ENCODE measurements at places on chromosomes 3 and 15. TPM values are rescaled to one million over a fixed set of nuclear protein-coding genes. Genes with fewer than 3 reads are reported as not detected.

The FRMD4B gene
- total RNA-seq = 1.5 TPM

The TYRO3 gene
- 15.8 TPM for total RNA-seq

The GOLGA8T gene
- total RNA-seq = 1.7 TPM

The XRN1 gene
- total RNA-seq = 3.4 TPM

The PRSS50 gene
- not detected for total RNA-seq

The DENND4A gene
- 6.5 TPM for total RNA-seq

The EFCAB12 gene
- total RNA-seq = 0.45 TPM

The NEK10 gene
- total RNA-seq = 0.88 TPM

The CADM2 gene
- 0.27 TPM for total RNA-seq

The SRGAP3 gene
- 0.61 TPM for total RNA-seq

The CADPS gene
- total RNA-seq = not detected

The HRG gene
- total RNA-seq = not detected

The PLA2G4E gene
- total RNA-seq = not detected

The SLC35G2 gene
- total RNA-seq = 28.5 TPM

The WDR93 gene
- total RNA-seq = 0.13 TPM

The TCF12 gene
- total RNA-seq = 41.7 TPM

The CCR9 gene
- not detected for total RNA-seq

The IQCH gene
- total RNA-seq = 1.8 TPM

The PLA2G4D gene
- not detected for total RNA-seq

The GOLGA8O gene
- 0.27 TPM for total RNA-seq

The GOLGA6B gene
- not detected for total RNA-seq

The XIRP1 gene
- total RNA-seq = 0.04 TPM

The NRG4 gene
- total RNA-seq = 2.5 TPM

The PLD1 gene
- 10.9 TPM for total RNA-seq

The DUOX1 gene
- total RNA-seq = not detected

The SLITRK3 gene
- total RNA-seq = not detected

The TMEM158 gene
- total RNA-seq = 15.3 TPM

The UBA7 gene
- 0.74 TPM for total RNA-seq

The DNAJA4 gene
- not detected for total RNA-seq

The USP19 gene
- total RNA-seq = 26.5 TPM

The FBN1 gene
- 5.0 TPM for total RNA-seq

The CCDC13 gene
- total RNA-seq = 0.29 TPM

The ERICH6 gene
- not detected for total RNA-seq

The CTXN2 gene
- 0.05 TPM for total RNA-seq

The CIB2 gene
- 29.6 TPM for total RNA-seq

The HRH1 gene
- 8.0 TPM for total RNA-seq

The USP4 gene
- 12.6 TPM for total RNA-seq

The TBL1XR1 gene
- 19.1 TPM for total RNA-seq

The STRC gene
- 0.06 TPM for total RNA-seq

The CYP1A2 gene
- not detected for total RNA-seq

The IL20RB gene
- total RNA-seq = 0.91 TPM

Measured in A549 treated with CORT108297 at 1 μM for 4 hours (cell line).